ENCODE measurements at places on chromosomes 6 and 20. TPM values are rescaled to one million over a fixed set of nuclear protein-coding genes. Genes with fewer than 3 reads are reported as not detected.

RSPO3 gene
- 3.4 TPM for polyA plus RNA-seq

PI16 gene
- polyA plus RNA-seq, result 28.4 TPM

SLC32A1 gene
- 44.1 TPM for polyA plus RNA-seq

CST2 gene
- not detected for polyA plus RNA-seq

VIP gene
- polyA plus RNA-seq, result 0.74 TPM

MUCL3 gene
- not detected for polyA plus RNA-seq

COL11A2 gene
- polyA plus RNA-seq, result 10.4 TPM

SENP6 gene
- polyA plus RNA-seq, result 76.1 TPM

SRSF12 gene
- 26.7 TPM for polyA plus RNA-seq

APOM gene
- 9.5 TPM for polyA plus RNA-seq

HLA-DRB5 gene
- polyA plus RNA-seq, result 1.8 TPM

MACROD2 gene
- 21.4 TPM for polyA plus RNA-seq

GRM1 gene
- 8.6 TPM for polyA plus RNA-seq

BEND3 gene
- polyA plus RNA-seq, result 4.3 TPM

SLC17A4 gene
- polyA plus RNA-seq, result not detected

MCM8 gene
- 7.1 TPM for polyA plus RNA-seq

SYCP2L gene
- polyA plus RNA-seq, result 3.5 TPM

RBM12 gene
- 65.4 TPM for polyA plus RNA-seq

SNRPB gene
- polyA plus RNA-seq, result 87.2 TPM

KCNK16 gene
- not detected for polyA plus RNA-seq

TCF21 gene
- 0.95 TPM for polyA plus RNA-seq

HMGCLL1 gene
- polyA plus RNA-seq, result 24.0 TPM

MOG gene
- 225 TPM for polyA plus RNA-seq

USP49 gene
- polyA plus RNA-seq, result 19.1 TPM

MLN gene
- polyA plus RNA-seq, result 0.99 TPM

WFDC10B gene
- polyA plus RNA-seq, result not detected

SEL1L2 gene
- polyA plus RNA-seq, result 0.22 TPM

ZNF831 gene
- polyA plus RNA-seq, result not detected

PPARD gene
- polyA plus RNA-seq, result 44.1 TPM

RIMS1 gene
- polyA plus RNA-seq, result 35.1 TPM

BLTP3A gene
- 12.2 TPM for polyA plus RNA-seq

PCSK2 gene
- polyA plus RNA-seq, result 27.6 TPM

RPRD1B gene
- polyA plus RNA-seq, result 25.7 TPM

BPIFB4 gene
- 0.32 TPM for polyA plus RNA-seq

ZSCAN23 gene
- 7.2 TPM for polyA plus RNA-seq

LRRC1 gene
- polyA plus RNA-seq, result 15.6 TPM

BHLHE23 gene
- not detected for polyA plus RNA-seq

ENPP5 gene
- 4.0 TPM for polyA plus RNA-seq

PRIM2 gene
- polyA plus RNA-seq, result 8.1 TPM
